Endothelial cell of umbilical vein (primary cell): ENCODE measurements at places on chromosomes 16 and 17. TPM values are rescaled to one million over a fixed set of nuclear protein-coding genes. Genes with fewer than 3 reads are reported as not detected.

The QPRT gene
- total RNA-seq = 0.28 and 0.44 TPM in 2 replicates

The ITGB3 gene
- total RNA-seq = 49.9 and 60.0 TPM in 2 replicates

The KRTAP1-1 gene
- not detected in 2 replicates for total RNA-seq

- H3K36me3 ChIP-seq = no peaks in the 10 kb centered on the region
- DNase-seq = no peak
- peaks cover 17% of the 10 kb centered on the region for H3K4me1 ChIP-seq
- no peaks in the 10 kb centered on the region for H3K27me3 ChIP-seq
- no peak overlapping the region for H3K27ac ChIP-seq
- H3K4me3 ChIP-seq = no peak overlapping the region
Observed at GRCh38 chr17:67417507-67417906, 40.4 kb downstream of the PITPNC1 start.

- no peaks in the 10 kb centered on the region for H3K36me3 ChIP-seq
- no peaks in the 10 kb centered on the region for H3K4me1 ChIP-seq
- H3K27me3 ChIP-seq = peaks cover 2% of the 10 kb centered on the region
Observed at GRCh38 chr17:2796164-2797125, at the start of gene RAP1GAP2. TSS of gene RAP1GAP2 (plus strand) at chr17:2796438. CDS start at chr17:2796528, 90 bp downstream.

The TPSD1 gene
- not detected in 2 replicates for total RNA-seq

DNA sequence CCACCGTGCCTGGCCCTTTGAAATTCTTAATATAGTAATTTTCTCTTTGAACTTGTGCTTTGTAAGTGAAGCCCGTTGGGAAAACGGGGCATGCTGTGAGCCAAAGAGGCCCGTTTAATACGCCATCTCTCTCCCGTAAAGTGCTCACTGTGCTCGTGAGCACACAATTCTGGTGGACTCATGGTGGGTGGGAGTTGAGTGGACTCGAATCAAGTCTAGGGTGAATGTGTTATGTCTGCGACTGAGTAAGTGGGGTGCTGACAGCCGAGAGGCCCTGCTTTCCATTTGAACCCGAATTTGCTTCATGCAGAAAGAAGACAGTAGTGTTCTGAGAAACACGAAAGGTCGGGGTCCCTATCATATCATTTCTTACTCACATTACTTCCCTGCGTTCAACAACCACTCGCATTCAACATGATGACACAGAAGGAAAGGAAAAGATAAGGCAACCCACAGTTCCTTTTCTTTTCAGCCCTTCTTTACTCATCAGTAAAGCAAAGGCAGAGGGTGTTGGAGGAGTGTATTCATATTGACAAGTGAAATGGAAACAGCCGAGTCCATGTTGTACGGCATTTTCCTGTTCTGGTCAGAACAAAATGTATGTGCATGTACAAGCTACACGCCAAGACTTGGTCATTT lies 4.8 kb upstream of the ATP2A3 start:
- peaks cover 6% of the 10 kb centered on the region for H3K27me3 ChIP-seq
- H3K27ac ChIP-seq = no peak overlapping the region

The KRTAP4-5 gene
- total RNA-seq = not detected in 2 replicates

- H3K27ac ChIP-seq = no peak overlapping the region
- peaks cover 2% of the 10 kb centered on the region for H3K27me3 ChIP-seq
- H3K4me3 ChIP-seq = no peak overlapping the region
- no peaks in the 10 kb centered on the region for H3K36me3 ChIP-seq
- no peak for DNase-seq
Observed at GRCh38 chr17:48198950-48199541, 91.5 kb downstream of the SNX11 start.

DNA sequence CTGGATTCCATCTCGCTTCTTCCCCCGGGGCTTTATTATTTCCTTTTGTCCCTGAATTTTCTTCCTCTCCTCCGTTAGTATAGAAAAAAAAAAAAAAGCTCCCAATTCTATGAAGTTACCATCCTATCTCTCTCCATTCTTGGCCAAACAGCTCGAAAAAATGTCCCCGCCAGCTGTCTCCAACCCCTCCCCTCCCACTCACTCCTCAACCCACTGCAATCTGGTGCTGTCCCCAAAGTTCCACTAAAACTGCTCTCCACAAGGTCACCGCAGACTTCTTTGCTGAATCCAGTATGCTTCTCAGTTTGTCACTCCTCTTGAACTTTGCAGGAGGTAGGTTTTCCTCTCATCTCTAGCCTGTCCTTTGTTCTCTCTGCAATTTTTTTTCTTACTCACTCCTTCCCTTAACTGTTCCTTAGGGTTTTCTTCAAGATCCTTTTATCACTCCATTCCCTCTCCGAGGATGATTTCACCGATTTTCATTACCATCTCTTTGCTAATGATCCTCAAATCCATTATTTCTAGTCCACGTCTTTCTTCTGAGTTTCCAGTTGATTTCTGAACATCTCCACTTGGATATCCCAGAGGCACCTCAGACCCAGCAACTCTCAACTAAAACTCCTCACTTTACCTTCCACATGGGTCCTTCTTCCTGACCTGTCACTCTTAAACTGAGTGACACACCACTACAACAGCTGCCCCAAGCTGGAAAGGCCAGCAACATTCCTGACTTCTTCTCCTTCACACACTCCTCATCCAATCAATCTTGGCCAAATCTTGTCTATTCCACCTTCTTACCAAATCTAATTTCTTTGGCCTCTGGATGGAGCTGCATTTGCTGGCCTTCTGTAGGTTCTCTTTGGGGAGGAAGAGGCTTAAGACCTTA lies 1.5 kb upstream of the SUMO2 start:
- no peak overlapping the region for H3K27ac ChIP-seq
- peaks cover 10% of the 10 kb centered on the region for H3K4me1 ChIP-seq
- DNase-seq = no peak
- no peaks in the 10 kb centered on the region for H3K36me3 ChIP-seq

DNA sequence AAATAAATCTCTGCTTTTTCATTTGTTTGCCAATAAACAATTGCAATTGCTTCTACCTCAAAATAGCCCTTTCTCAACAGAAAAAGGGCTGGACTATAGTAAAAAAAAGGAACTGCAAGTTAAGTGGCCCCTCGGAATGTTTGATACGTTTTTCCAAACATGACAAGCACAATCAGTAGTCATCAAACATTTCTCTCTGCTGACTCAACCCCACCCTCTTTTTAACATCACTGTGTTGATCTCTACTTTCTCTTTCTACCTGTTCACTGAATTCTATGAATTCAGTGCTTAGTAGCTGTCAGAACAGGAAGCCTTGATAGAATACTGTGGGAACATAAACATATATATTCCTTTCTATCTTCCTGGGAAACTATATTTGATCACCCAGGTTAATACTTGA lies 116.5 kb upstream of the AXIN2 start:
- H3K36me3 ChIP-seq = no peaks in the 10 kb centered on the region
- no peaks in the 10 kb centered on the region for H3K4me1 ChIP-seq
- H3K27ac ChIP-seq = no peak overlapping the region
- H3K4me3 ChIP-seq = no peak overlapping the region
- DNase-seq = no peak

GRCh38 chr17:49455272-49455861 lies 39.7 kb upstream of the NGFR start:
- DNase-seq = no peak
- H3K27ac ChIP-seq = no peak overlapping the region
- no peak overlapping the region for H3K4me3 ChIP-seq
- H3K36me3 ChIP-seq = no peaks in the 10 kb centered on the region

DNA sequence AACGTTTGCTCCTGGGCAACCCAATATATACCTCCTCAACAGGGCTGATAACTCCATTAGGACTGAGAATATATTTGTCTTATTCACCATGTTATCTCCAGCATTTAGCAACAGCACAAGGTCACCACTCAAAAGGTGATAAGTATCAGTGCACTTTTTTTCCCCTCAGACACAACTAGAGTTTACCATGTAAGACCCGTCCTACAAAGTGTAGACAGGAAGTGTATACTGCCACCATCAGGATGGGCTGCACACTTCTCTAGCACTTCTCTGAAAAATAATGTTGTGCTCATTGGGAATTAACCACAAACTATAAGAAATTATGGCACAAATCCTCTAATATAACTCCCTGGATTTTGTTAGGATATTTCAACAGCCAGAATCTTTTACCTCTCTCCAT lies 5.7 kb upstream of the VAT1L start:
- H3K4me3 ChIP-seq = no peak overlapping the region
- no peaks in the 10 kb centered on the region for H3K36me3 ChIP-seq
- H3K27me3 ChIP-seq = peaks cover 13% of the 10 kb centered on the region
- peaks cover 3% of the 10 kb centered on the region for H3K4me1 ChIP-seq
- no peak overlapping the region for H3K27ac ChIP-seq
- DNase-seq = no peak

The TAT gene
- not detected in 2 replicates for total RNA-seq

DNA sequence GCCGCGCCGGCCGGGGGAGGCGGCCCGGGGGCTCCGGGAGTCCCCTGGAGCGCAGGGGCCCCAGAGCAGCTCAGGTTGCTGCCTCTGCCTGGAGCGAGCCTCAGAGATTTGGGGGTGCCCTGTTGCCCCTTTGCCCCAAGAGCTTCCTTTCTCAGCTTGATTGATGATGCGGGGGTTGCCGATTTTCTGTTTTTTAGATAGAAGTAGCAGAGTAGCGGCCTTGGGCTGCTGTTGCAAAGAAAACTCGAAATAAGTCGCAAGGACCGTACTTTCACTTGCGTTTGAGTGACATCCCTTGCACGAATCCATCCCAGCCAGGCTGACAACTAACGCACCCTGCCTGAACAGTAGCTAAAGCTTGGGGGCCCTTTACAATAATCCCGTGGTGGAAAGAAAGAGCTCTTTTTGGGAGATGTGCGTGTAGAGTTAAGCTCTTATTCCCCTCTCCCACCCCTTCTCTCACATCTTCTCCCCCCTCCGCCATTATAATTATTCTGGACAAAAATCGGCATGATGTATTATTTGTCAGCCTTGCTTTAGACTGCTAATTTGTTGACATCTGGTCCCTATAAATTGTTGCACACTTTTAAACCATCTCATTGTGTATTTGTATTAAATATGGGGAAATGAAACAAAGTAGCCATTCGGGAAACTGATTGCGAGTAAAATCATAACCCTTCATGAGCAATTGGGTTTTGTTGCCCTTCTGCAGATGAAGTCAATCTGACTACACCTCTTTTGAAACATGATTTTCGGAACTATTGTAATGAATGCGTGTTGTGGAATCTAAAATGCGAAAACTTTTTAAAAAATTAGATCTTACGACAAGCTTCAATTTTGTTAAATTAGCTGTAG lies 873 bp downstream of the USP10 start:
- H3K36me3 ChIP-seq = no peaks in the 10 kb centered on the region
- peak; percentile 46 for DNase-seq
- H3K4me1 ChIP-seq = peaks cover 14% of the 10 kb centered on the region
- peak overlapping the region; percentile 97 for H3K4me3 ChIP-seq
- peak overlapping the region; percentile 69 for H3K27ac ChIP-seq
- H3K27me3 ChIP-seq = no peaks in the 10 kb centered on the region

GRCh38 chr17:56798916-56799315 lies 34.8 kb downstream of the C17orf67 start:
- no peak overlapping the region for H3K27ac ChIP-seq
- no peak overlapping the region for H3K4me3 ChIP-seq
- DNase-seq = no peak
- peaks cover 3% of the 10 kb centered on the region for H3K27me3 ChIP-seq

DNA sequence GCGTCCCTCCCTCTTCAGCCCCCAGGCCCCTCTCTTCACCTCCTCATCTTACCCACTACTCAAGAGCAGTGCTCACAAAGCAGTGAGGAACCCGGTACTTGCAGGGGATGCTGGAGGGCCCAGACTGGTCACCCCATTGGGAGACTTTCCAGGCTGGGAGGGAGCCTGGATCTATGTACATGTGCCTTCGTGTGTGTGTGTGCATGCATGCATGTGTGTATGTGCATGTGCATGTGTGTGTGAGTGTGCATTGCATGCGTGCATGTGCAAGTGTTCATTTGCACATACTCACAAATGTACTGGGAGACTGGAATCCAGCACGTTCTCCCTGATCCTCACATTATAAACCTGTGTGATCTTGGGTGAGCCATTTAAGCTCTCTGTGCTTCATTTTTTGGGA lies 696.0 kb upstream of the EEF2KMT start:
- H3K36me3 ChIP-seq = no peaks in the 10 kb centered on the region
- H3K27ac ChIP-seq = no peak overlapping the region
- no peaks in the 10 kb centered on the region for H3K27me3 ChIP-seq
- DNase-seq = no peak
- no peak overlapping the region for H3K4me3 ChIP-seq

GRCh38 chr17:27782791-27783206 lies 17.5 kb downstream of the NOS2 start:
- no peak overlapping the region for H3K27ac ChIP-seq
- no peaks in the 10 kb centered on the region for H3K4me1 ChIP-seq
- DNase-seq = no peak
- no peaks in the 10 kb centered on the region for H3K27me3 ChIP-seq
- H3K36me3 ChIP-seq = no peaks in the 10 kb centered on the region

- peaks cover 92% of the 10 kb centered on the region for H3K4me1 ChIP-seq
- no peaks in the 10 kb centered on the region for H3K27me3 ChIP-seq
- peaks cover 3% of the 10 kb centered on the region for H3K36me3 ChIP-seq
- no peak for DNase-seq
Observed at GRCh38 chr17:75689441-75689873, 22.3 kb downstream of the SAP30BP start.

DNA sequence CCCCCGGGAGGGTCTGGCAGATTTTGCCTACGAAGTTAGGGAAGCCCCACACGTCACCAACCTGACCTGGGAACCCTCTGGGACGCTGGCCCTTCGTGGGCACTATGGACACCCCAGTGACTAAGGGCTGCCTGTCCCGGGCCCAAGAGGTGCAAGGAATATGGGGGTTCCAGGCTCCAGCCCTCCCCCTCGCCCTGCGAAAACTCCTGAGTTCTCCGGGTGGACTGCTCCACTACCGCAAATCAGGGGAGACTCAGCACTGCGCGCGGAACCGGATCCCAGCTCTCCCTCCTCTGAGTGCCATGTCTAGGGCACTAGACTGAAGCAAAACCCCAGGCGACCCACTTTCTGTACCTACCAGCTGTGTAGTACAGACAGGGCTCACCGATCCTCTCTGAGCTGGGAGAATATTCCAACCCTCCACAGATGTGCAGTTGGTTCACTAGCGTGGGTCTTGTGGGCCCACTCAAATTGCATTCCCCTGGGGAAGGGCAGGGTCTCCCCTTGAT lies at the start of gene ARL5C:
Gene ARL5C, minus strand, starts transcription at position 321 of the 509 bp plus-strand sequence. CDS start 401 bp downstream, outside the sequence.
- peaks cover 27% of the 10 kb centered on the region for H3K27me3 ChIP-seq
- H3K36me3 ChIP-seq = no peaks in the 10 kb centered on the region
- H3K4me1 ChIP-seq = peaks cover 5% of the 10 kb centered on the region
- H3K27ac ChIP-seq = no peak within 1 kb of the TSS
- H3K4me3 ChIP-seq = peak within 1 kb of the TSS; percentile 54
- DNase-seq = no peak

DNA sequence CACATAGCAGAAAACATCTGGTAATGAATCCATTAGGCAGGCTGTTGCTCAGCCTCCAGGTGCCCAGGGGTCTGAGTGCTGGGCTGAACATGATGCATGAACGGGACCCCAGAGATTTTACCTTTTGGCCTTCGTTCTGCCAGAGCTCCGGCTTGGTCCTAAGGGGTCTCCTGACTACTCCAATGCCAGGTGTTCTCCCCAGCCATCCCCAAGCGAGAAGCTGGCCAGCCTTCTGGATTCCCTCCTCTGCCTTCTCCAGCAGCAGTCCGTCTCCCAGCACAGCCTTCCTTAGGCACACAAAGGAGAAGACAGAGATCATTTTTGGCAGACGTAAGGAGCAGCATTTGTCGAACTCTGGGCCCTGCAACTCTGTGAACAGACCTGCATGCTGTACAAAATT lies 109.4 kb downstream of the RBFOX1 start:
- no peak for DNase-seq
- no peak overlapping the region for H3K4me3 ChIP-seq
- H3K4me1 ChIP-seq = no peaks in the 10 kb centered on the region
- no peaks in the 10 kb centered on the region for H3K36me3 ChIP-seq
- no peaks in the 10 kb centered on the region for H3K27me3 ChIP-seq

The HAS3 gene
- 1.8 TPM in 2 replicates for total RNA-seq

- peaks cover 2% of the 10 kb centered on the region for H3K36me3 ChIP-seq
- DNase-seq = no peak
- H3K27ac ChIP-seq = no peak overlapping the region
- H3K4me3 ChIP-seq = no peak overlapping the region
Observed at GRCh38 chr17:59010026-59010425, 96.7 kb downstream of the TRIM37 start.
